ENCODE measurements at places on chromosomes 5 and 9.

- no peak for DNase-seq
Measured at GRCh38 chr5:126753227-126753626, 23.7 kb upstream of the LMNB1 start.

- DNase-seq, result no peak
Measured at GRCh38 chr5:107869438-107870115, 198.8 kb upstream of the EFNA5 start.

GRCh38 chr5:9318031-9318430 is 227.8 kb downstream of the SEMA5A start:
- no peak for DNase-seq

DNA sequence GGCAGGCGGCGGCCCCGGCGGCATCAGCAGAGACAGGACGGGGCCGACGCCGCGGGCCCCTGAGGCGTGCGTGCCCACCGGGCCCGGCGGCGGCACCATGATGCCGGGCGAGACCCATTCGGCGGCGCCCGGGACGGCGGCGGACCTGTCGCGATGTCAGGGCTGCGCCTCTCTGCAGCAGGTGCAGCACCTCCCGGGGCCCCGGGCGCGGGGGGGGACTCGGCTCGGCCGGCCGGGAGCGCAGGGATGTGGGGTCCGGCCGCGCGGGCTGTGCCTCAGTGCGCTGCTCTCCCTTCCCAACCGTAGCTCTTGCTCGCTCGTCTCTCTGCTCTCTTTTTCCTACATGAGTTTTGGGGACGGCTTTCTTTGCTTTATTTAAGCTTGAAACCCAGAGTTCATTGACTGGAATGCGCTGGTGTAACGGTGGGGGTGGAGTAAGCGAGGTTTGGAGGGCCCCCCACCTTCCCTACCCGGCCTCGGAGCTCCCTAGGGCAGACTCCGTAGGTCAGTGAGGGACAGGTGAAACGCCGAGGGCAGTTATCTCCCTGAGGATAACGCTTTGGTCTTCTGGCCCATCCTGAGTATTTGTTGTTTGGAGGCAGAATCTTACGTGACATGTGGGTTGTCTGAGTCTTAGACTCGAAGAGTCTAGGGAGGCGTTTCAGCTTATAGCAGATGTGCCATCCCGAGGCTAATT is 490 bp downstream of the ICE1 start:
- no peak for DNase-seq

GRCh38 chr9:119533504-119533903 is 164.3 kb upstream of the BRINP1 start:
- no peak for DNase-seq

DNA sequence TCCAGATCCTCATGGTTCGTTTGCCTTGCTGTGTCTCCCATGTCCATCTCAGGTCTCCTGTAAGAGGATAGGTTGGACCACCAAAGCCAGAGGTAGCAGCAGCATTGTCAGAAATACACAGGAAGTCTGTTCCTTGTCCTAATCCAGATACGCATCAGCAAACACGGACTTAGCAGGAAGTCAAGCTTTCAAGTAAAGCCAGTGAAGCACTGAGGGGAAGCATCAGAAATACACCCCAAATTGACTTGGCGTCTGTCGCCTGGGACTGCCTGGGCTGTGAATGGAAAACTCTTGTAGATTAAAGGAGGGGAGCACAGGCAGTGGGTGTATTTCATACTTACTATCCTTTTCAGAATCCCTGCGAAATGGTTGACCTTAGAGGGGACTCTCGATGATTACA is 171.3 kb downstream of the PSAT1 start:
- no peak for DNase-seq

DNA sequence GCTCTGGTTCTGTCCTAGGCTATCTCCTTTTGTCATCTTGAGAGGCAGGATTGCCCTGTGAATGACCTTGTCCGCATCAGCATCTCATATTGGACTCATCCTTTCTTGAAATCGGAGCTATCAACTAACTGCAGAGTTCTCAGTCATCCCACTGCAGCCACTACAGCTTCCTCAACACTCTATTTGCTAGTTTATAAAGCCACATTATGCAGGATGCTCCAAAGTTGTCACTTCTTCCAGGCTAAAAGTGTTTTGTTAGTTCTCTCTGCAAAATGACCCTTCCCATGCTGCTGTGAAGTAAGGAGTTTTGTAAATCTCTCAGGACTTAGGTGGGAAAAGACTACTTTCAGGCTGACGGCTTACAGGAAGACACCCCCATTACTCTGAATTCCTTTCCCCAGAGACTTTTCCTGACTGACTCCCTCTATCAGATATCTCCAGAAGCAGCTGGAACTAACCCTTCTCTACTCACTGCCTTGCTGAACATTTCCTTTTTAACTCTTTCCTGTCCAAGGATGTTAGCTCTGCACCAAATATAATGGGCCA is 257.6 kb downstream of the NFIB start:
- DNase-seq, result no peak

GRCh38 chr9:137720571-137721110 is 101.8 kb downstream of the EHMT1 start:
- DNase-seq, result no peak

GRCh38 chr9:124788542-124789217 is 11.7 kb downstream of the OLFML2A start:
- DNase-seq, result no peak

- no peak for DNase-seq
Measured at GRCh38 chr9:83445703-83446265, 92.4 kb downstream of the FRMD3 start.

DNA sequence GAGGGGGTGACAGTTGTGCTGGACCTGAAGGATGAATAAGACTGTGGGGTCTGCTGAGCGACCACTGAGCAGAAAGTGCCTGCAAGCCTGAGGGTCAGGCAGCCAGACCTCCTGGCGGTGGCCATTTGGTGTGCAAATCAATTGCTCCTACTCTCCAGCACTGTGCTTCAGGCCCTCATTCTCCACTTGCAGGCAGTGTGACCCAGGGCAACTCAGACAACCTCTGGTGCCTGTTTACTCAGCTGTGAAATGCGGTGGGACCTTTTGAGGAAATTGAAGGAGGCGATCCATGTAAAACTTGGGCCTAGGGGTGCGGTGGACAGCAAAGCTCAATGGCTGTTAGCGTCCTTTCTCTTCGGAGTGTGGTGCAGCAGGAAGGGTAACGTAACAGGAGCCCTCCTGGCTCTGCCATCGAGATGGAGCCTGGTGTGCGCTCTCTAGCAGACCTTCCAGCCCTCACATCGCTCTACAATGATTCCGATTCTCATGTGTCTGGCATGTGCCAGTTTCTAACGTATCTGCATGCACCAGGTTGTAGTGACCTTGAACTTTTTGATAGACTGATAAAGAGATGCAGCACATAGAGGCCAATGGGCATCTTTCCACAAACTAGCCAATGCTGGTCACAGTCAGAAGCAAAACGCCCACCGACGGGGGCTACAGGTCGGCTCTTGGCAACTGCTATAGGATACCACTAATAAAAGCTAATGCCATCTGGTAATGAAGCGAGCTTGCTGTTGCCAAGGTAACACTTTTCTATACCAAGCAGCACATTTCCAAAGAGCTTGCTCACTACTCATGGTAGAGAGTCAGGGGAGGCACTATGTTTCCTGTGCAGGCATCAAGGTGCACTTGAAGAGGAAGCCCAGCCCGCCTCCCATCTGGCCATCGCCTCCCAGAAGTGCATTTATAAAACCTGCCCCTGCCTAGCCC is 159.7 kb upstream of the RAPGEF1 start:
- DNase-seq, result no peak

GRCh38 chr5:62199792-62200716 is 106.0 kb upstream of the KIF2A start:
- no peak for DNase-seq

DNA sequence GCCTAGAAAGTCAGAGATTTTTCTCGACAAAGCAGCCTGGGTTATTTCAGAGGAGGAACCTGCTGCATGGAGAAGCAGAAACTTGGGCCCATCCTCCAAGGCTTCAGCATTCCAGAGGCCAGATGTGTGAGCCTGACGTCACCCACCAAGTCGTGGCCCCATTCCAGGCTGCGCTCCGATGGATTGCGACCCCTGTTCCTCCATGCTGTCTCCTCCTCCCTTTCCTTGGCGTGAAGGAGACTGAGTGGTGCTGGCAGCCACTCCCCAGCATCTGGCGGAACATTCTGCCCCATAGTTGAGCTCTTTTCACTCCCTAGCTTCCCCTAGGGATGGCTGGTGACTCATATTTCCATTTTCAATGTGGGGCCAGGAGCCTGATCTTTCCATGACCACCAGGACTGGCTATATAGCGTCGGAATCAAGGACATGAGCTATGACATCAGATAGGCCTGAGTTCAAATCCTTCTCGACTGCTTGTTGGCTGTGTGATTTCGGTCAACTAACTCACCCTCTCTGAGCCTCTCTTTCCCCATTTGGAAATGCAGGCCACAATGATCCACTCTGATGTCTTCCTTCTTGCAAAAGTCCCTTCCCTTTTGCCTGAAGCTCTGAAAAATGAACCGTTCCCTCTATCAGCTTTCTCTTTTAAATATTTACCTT is 24.5 kb upstream of the DUSP1 start:
- DNase-seq, result no peak

DNA sequence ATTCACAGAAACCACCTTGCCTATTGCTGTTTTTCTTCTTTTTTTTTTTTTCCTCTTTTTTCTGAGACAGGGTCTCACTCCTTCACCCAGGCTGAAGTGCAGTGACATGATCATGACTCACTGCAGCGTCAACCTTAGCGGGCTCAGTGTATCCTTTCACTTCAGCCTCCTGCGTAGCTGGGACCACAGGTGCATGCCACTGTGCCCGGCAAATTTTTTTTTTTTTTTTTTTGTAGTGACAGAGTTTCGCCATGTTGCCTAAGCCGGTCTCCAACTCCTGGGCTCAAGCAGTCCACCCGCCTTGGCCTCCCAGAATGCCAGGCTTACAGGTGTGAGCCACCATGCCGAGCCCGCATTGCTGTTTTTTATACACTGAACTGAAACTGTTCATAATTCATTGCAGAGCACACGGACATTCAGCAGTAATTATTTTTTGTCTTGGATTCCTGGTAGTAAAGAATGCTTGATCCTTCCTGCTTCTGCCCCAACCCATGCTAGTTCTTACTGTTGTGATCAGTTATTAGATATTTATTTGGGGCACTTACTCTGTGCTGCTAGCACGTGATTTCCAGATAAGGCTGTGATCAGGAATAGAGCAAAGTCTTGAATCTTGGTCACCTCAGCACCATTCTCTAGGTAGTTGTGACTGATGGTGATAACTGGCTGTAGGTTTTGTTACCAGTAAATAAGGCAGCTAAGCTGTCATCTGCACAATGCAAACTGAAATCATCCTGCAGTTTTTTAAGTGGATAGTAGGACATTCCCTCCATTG is 14.0 kb downstream of the MAP3K1 start:
- DNase-seq, result no peak

- DNase-seq, result no peak
Measured at GRCh38 chr9:137286975-137287383, 9.5 kb downstream of the TOR4A start.

DNA sequence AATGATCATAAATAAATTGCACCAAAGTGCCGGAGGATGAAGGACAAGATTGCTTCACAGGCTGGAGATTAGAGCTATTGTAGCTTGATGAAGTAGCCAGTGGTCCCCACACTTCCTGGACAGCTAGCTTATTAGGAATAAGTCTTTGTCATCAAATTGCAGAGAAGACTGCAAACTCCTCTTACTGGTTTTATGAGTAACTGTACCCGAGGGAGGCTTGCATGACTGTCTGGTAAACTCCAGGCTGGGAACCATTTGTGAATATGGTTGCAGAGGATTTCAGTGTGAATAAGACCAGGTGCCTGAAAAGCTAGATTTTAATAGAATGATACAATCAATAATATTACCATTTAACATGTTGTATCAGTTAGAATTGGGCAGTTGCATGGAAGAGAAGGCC is 36.5 kb upstream of the SEMA5A start:
- no peak for DNase-seq

DNA sequence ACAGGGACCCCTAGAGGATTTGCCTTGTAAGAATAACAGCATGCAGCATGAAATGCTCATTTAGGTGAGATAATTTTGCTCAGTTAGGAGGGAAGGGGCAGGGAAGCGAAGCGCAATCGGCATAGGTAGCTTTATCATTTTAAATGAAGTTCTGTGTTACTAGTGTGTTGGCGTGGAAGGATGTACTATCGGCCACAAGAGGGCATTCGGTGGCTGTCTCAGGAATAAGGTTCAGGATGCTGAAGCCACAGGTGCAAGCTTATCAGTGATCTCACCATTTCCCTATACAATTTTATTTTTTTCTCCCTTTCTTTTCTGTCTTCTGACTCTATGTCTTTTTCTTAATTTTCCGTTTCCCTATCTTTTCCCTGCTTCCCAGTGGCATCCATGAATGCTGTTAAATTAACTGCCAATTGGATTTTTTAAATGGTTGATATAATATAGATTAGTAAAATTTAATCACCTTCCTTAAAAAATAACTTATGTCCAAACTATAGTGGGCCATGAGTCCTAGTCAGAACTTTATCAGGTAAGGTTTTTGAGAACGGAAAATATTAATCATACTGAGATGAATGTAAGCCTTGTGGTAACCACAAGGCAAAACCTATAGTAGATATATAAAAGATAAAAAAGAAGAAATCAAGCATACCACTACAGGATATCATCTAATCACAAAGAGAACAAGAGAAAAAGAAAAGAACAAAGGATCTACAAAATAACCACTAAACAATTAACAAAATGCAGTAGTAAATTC is 1.2 kb upstream of the INSL6 start:
- DNase-seq, result peak; percentile 55

DNA sequence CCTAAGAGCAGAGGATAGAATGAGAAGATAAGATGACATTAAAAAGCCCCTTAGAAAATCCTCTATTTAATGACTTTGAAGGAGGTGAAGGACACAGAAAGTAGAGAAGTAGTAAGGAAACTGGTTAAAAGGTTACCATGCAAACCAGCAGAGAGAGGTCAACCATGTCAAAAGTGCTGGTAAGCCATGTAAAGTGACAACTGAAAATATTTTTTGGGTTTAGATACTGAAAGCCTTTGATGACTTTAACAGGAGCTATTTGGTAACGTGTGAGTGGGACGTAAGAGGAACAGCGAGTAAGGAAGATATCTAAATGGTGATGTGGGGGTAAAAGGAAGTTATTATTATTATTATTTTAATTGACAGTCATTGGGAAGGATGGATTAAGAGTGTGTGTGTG is 56.9 kb downstream of the MACIR start:
- no peak for DNase-seq

- no peak for DNase-seq
Measured at GRCh38 chr5:126107381-126107780, 315.8 kb upstream of the GRAMD2B start.

GRCh38 chr5:160919626-160920025 is 67.6 kb upstream of the ATP10B start:
- no peak for DNase-seq
